Retina (tissue), 1 donor: ENCODE measurements at places on chromosomes 16 and 17.

GRCh38 chr16:27445502-27446175 lies 43.7 kb downstream of the IL21R start:
- no peak for DNase-seq

DNA sequence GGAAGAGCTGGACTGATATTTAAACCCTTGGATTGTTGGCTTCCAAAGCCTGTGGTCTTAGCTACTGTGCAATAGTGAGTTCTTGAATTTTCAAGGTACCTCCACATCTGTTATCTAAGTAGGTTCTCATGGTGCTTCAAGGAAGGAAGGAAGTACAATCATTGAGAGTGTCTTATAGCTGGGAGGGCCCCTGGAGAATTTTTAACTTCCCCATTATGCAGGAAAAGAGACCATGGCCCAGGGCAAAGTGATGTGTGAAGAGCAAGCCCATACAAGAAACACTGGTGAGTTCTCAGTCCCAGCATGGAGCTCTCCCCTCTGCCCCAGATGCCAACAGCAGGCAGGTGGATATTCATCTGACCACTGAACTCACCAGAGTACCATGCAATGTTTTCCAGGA lies 169.0 kb upstream of the IRX6 start:
- DNase-seq, result no peak

DNA sequence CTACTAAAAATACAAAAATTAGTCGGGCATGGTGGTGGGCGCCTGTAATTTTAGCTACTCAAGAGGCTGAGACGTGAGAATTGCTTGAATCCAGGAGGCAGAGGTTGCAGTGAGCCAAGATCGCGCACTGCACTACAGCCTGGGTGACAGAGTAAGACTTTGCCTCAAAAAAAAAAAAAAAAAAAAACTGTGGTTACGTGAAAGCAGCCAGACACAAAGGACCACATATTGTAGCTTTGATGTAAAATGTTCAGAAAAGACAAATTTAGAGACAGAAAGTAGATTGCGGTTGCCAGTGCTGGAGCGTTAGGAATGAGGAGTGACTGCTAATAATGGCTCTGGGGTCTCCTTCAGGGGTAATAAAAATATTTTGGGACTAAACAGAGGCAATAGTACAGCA lies 4.0 kb upstream of the MEAK7 start:
- DNase-seq, result no peak

DNA sequence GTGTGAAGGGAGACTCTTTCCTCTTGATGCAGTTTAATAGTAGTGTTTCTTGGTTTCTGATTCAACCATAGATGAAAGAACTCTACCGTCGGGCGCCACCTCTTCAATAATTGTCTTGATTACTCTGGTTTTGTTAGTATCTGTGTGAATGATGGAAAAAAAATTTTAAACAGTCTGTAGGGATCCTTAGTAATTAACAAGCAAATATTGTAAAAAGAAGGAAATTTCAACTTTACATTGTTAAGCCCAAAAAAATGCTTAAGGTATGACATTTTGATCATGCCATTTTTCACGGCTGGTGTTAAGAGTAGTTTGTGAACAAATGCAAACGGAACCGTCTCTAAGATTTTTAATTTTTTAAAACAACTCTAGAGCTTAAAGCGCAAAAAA lies 4.1 kb downstream of the KRT10 start:
- DNase-seq, result no peak

- no peak for DNase-seq
These were observed 264.4 kb downstream of the NPIPA8 start for GRCh38 chr16:18072161-18072560.

DNA sequence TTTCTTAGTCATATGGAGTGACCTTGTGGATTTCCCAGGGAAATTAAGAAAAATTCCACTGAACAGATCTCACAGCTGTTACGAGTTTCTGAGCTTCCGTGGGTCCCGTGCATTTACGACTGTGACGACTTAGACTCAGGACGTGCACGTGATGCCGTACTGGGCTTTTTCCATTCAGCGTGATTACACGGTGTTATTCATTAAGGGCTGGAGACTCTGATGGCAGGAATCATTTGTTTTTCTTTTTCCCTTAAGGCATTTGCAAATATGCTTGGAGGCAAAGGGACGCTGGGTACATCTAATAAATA lies 57.2 kb downstream of the TBC1D16 start:
- no peak for DNase-seq

- no peak for DNase-seq
These were observed 7.3 kb downstream of the MFSD6L start for GRCh38 chr17:8791910-8792270.

GRCh38 chr16:2082171-2082982 lies 34.6 kb downstream of the TSC2 start:
- peak; percentile 57 for DNase-seq

DNA sequence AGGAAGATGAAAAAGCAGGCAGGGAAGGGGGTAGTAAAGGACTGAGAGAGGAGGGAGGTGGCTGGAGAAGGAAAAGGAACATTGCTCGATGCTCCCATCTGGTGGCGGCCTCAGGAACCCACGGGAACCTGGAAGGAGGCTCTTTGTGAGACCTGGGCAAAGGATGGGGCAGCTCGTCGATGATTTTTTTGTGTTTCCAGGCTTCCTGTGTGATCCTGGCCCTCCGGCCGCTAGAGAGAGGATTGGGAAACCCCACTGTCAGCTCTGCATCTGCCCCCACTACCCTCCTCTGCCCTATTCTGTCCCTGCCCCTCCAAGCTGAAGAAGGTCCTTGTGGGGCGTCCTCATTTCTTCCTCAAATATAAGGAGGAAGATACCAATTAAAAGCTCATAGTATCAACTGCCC lies 6.6 kb downstream of the WFIKKN2 start:
- peak; percentile 90 for DNase-seq

- peak; percentile 17 for DNase-seq
These were observed 33.8 kb downstream of the ESRP2 start for GRCh38 chr16:68202091-68202519.

DNA sequence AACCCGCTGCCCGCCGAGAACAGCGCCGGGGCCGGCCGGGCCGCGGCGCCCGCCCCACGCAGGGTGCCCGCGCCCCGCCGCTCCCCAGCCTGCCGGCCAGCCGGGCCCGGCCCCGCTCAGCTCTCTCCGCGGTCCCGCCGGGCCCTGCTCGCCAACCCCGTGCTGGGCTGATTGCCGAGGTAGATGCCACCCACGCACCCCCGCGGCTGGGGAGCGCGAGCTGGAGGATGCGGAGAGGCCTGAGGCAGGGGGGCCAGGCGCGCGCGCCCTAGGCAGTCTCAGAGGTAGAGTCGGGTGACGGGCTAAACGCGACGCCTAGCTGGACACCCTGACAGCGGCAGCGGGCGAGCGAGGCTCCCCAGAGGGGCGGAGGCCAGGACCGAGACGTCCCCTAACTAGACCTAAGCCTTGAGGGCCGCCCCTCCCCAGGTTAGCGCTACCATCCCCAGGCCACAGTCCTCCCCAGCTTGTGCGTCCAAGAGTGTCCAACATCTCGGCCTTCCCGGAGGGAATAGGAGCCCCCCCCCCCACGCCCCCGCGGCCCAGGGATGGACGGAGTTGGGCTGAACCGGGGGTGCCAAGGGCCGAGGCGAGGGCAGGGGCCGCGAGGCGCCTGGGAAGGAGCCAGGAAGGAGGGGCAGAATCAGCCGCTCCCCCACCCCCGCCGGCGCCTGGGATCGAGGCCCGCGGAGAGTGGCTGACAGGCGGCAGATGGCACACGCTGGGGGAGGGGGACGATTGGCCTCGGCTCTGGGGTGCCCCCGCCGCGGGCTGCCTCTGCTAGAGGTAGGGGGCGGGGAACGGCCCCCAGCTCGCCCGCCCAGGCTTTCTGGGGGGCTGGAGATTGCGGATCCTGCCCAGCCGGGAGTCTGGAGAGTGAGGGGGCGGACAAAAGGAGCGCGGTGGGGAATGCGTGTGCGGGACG lies 2.5 kb upstream of the ZNF423 start:
- peak; percentile 81 for DNase-seq

DNA sequence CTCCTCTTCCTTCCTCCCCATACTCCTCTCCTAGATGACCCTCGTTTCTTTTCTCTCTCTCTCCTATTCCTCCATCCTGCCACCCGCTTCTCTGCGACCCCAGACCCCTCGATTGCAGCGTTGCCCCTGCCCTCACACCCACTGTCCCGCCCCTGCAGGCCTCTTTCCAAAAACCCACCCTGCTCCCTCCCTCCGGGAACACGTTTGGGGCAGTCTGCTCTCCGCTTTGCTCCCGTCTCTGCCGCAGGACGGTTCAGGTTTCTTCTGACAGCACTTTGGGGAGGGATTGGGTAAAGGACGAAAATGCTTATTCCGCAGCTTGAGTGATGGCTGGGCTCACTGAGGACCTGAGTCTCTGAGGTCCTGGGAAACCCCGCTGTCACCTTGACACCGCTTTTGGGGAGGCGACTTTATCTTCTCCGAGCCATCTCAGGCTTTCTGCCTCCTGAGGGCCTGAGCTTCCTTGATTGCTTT lies 690 bp downstream of the NDE1 start:
- no peak for DNase-seq

DNA sequence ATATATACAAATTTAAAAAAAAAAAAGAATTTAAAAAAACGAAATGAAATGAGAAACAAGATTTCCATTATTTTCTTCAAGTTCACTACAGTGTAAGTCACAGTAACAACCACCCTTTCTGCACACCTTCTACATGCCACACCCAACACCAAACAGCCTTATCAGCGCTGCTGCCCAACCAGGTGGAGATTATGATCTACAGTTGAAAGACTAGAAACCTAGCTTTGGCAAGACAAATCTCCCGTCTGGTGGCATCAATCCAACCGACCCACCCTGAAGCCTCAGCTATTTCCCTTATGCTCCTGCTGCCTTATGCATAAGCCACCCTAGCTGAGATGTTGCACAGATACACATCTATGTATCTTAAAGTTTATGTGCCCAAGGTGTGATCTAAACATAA lies 60.8 kb downstream of the PARN start:
- no peak for DNase-seq

- peak; percentile 29 for DNase-seq
These were observed 24.1 kb downstream of the ALOX15B start for GRCh38 chr17:8062807-8063483.

GRCh38 chr16:16982614-16983013 lies 488.1 kb downstream of the XYLT1 start:
- no peak for DNase-seq

DNA sequence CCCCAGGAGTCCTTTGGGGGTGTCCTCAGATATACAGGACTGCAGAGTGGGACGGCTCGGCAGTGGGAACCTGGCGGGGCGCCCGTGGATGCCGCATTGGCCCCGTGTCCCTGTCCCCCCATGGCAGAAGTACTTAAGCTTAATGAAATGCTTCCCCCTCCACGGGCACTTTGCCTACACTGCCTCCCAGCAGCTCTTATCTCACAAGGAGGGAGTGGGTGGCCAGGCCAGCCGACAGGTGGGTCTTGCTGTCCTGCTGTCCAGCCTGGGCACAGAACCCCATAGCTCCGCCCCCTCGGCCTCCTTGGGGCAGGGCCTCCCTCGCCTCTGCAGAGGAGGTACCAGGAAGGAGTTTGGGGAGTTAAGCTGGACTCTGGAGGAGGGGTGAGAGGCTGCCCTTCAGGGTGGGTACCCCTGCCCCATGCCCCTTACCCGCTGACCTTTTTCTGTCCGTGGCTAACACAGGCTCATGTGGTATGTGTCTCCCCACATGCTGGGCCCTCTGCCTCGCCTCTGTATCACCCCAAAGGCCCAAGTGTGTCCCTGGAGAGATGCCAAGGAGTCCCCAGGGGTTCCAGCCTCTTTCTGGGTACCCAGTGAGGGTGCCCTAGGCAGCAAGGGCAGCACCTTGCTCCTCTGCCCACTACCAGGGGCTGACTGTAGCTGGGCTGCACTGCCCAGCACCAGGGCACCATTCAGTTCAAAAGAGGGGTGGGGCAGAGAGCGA lies 8.7 kb downstream of the THRA start:
- DNase-seq, result peak; percentile 47

GRCh38 chr16:87740909-87741424 lies 24.8 kb downstream of the KLHDC4 start:
- peak; percentile 21 for DNase-seq

GRCh38 chr16:67593288-67593687 lies 31.0 kb downstream of the CTCF start:
- DNase-seq, result no peak

GRCh38 chr16:31869511-31870201 lies 4.0 kb upstream of the ZNF267 start:
- no peak for DNase-seq

- DNase-seq, result peak; percentile 74
These were observed 35.3 kb downstream of the SOCS3 start for GRCh38 chr17:78324391-78325075.

GRCh38 chr16:15639061-15639568 lies 3.8 kb downstream of the MARF1 start:
- no peak for DNase-seq

DNA sequence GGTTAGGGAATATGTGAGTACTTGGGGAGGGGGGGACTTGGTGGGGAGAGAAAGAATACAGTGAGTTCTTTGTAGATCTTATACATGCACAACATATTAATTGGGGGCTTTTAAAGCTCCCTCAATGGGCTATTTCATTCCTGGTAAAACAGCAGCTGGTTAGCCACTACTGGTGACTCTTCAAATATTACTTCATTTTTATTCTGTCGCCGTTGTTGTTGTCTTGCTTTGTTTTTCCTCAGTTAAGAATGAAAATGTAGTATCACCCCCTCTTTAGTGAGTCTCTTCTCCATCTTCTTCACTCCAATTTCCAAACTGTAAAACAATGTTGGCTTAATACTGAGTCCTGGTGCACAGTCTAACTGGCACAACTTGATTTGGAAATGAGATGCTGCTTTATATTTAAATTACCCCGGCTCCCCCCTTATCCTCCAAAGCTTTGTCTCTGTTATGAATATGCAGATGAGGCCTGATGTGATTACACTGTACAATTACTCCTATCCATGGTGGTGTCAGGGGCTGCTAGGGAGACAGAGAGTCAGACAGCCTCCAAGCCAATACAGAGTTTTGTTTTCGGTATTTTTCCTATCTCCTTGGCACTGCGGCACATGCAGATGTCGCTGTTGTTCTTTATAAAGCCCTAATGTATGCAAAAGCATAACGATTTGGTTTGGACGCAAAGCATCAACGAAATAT lies 256.9 kb upstream of the PMFBP1 start:
- DNase-seq, result no peak

- no peak for DNase-seq
These were observed 19.8 kb downstream of the NMRAL1 start for GRCh38 chr16:4454623-4455022.

DNA sequence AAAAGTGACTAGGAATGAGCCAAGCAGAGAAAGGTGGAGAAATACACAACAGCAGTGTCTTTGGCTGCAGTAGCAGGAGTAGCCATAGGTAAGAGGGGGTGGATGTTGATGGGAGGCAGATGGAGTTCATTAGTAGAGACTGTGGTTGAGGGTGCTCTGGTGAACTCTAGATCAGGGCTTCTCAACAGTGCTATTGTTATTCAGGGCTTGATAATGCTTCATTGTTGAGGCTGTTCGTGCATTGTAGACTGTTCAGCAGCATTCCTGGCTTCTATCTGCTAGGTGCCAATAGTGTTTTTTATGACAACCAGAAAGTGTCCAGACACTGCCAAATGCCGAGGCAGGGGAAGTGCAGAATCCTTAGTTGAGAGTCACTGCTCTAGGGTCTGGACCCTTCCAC lies 3.6 kb downstream of the ALKBH5 start:
- no peak for DNase-seq

DNA sequence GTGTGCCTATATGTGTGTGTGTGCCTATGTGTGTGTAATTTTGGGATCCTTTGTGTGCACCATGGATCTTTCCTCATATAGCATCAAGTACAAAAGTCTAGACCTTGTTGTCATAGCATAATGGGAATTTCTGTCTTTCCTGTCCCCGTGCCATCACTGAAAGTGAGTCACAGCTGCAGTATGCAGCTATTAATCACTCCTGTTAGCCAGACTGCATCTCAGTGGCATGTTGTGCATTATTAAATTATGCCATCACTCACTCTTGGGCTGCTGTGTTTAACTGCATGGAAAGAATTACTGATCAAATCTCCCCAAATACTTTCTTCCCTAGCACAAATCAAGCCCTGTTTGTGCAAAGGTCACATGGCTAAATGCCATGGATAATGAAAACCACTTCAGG lies 92.4 kb downstream of the CBLN1 start:
- no peak for DNase-seq
